Activated T-cell treated with anti-CD3 and anti-CD28 coated beads for 24 hours (primary cell): ENCODE measurements at places on chromosomes 13 and 19.

DNA sequence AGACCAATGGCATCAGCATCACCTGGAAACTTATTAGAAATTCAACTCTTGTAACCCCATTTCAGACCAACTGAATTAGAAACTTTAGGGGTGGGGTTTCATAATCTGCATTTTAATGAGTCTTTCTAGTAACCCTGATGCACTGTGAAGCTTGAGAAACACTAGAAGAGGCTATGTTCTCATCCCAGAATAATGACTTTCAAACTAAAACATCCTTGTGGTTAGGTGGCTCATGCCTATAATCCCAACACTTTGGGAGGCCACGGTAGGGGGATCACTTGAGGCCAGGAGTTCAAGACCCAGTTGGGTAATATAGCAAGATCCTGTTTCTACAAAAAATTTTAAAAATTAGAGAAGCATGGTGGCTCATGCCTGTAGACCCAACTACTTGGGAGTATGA, 402.4 kb downstream of the DLEU7 start:
- DNase-seq: no peak

DNA sequence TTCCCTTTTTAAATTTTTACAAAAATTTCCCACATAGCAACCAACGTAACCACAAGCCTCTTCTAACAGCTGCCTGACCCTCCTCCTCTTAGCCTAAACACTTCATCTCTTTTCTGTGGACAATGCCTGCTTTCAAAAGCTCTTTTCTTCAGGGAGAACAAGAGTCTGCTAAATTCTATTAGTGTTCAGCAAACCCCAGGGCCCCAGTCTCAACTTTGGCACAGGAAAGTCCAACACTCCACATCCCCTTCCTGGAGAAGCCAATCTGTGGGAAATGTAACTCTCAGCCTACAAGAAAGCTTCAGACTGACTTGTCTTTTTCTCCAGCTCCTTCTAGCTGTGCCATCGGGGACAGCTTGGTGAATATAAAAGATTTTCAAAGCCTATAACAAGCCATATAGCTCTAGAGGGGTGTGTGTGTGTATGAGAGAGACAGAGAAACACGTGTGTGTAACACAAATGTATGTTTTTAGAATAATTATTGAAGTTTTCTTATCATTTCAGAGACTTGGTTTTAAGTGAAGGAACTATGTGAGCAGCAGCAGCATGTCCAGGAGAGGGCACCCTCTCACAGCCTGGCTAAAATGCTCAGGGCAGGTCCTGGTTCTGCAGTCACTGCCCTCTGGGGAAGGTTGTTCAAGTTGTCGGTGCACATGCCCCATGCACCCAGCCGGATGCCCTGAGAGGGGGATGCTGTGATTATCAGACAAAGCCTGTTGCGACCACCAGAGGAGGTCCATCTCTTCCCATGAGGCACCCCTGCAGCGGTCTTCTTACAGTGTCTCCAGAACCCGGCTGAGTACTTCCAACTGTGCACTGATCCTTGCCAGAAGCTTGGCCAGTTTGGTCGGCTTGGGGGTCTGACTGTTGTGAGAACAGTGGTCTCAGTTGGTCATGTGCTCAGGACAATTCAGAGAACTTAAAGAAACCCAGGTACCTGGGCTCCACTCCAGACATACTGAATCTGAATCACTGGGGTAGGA, 34.4 kb downstream of the CCDC70 start:
- DNase-seq: peak; percentile 8

- no peak for DNase-seq
Measured at GRCh38 chr13:25886438-25887214, 165.2 kb downstream of the SHISA2 start.

GRCh38 chr13:50670847-50671496, 172.5 kb downstream of the DLEU7 start:
- no peak for DNase-seq

GRCh38 chr13:19861762-19862161, 1.7 kb downstream of the ZMYM5 start:
- DNase-seq: no peak

GRCh38 chr13:70424428-70424827, 316.2 kb upstream of the KLHL1 start:
- no peak for DNase-seq

DNA sequence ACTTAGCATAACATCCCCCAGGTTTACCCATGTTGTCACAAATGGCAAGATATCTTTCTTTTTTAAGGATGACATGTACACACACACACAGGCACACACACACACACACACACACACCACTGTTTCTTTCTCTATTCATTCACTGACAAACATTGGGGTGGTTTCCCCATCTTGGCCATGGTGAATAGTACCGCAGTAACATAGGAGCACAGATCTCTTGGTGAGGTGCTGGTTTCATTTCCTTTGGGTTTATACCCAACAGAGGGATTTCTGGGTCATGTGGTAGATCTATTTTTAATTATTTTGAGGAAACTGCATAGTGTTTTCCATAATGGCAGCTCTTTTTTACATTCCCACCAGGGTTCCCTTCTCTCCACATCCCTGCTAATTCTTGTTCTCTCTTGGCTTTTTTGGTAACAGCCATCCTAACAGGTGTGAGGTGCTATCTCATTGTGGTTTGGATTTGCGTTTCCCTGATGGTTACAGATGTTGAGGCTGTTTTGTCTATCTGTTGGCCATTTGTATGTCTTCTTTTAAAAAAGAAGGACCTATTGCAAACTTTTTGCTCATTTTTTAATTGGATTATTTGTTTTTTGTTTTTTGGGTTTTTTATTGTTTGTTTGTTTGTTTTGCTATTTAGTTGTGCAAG, 251.7 kb upstream of the IRS2 start:
- no peak for DNase-seq

- no peak for DNase-seq
Measured at GRCh38 chr19:13906521-13906904, 512 bp downstream of the CC2D1A start.

DNA sequence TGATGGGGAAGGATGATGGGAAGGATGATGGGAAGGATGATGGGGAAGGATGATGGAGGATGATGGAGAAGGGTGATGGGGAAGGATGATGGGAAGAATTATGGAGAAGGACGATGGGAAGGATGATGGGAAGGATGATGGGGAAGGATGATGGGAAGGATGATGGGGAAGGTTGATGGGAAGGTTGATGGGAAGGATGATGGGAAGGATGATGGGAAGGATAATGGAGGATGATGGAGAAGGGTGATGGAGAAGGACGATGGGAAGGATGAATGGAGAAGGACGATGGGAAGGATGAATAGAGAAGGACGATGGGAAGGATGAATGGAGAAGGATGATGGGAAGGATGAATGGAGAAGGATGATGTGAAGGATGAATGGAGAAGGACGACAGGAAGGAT, 13.5 kb downstream of the C2CD4C start:
- DNase-seq: no peak

DNA sequence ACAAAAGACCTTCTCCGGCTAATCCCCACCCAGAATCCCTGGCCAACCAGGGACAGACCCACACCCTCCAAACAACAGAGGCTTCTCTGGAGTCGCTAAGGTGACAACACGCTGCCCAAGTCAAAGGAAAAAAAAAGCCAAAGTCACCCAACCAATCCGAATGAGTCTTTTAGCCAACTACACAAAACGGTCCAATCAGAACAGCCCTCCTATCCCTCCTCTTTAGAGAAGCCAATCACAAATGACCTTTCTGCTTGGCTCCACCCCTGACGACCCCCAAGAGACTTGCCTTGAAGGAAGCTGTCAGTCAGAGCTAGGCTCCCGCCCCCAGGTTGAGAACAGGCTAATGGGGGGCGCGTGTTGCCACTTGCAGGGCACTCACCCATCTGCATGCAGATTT, 6.6 kb upstream of the FBXW9 start:
- DNase-seq: no peak

DNA sequence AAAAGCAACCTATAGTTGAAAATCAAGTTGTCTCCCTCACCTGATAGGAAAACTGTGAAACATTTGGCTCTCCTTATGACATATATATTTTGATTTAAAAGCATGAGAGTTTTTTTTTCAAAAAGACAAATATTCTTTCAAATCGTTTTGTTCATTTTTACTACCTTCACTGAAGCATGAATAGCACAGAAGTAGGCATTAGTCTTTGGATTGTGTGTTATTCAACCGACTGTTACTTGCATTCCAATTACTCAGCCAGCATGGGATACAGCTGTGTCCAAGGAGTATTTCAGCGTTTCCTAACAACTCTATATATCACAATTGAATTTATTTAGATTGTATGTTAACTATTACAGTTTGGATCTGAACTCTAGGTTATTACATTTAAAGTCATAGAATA, 135.2 kb downstream of the PCDH9 start:
- DNase-seq: no peak

GRCh38 chr19:19580418-19580817, 38.1 kb downstream of the PBX4 start:
- DNase-seq: no peak

GRCh38 chr13:90618133-90618532, 729.4 kb upstream of the MIR17HG start:
- DNase-seq: no peak

GRCh38 chr13:109880371-109881346, 94.3 kb upstream of the IRS2 start:
- no peak for DNase-seq

GRCh38 chr19:35620001-35620400, 7.5 kb downstream of the HAUS5 start:
- DNase-seq: no peak

GRCh38 chr19:6739883-6740588, 556 bp downstream of the TRIP10 start:
- DNase-seq: no peak

DNA sequence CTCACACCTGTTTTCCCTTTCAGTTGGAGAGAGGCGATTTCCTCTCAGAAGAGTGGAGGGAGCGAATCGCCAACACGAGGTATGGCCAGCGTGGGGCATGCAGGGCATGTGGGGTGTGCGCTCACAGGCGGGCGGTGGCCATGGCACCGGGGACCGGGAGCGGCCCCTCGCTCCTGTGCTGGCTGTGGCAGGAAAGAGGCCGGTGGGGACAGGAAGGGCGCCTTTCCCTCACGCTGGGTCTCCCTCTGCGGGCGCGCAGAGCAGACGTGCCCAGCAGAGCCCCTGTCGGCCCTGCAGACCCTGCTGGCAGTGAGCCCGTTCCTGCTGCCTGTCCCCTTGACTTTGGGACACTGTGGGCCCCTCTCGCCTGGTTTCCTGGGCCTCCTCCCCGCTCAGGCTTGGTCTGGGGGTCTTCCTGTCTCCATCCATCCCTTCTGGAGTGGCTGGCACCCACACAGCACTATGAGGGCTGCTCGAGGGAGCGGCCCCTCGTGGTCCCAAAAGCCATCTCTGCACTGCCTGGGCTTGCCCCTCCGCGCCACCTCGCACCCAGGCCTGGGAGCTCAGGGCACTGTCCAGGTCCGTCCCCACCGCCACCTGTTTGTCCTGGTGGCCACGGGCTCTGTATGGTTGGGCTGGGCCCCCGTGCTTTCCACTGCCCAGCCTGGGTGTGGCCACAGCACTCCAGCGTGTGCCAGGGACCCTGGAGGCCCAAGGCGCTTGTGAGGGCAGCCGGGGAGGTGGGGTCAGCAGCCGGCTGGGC, 36.1 kb downstream of the PLEKHJ1 start:
- DNase-seq: no peak

DNA sequence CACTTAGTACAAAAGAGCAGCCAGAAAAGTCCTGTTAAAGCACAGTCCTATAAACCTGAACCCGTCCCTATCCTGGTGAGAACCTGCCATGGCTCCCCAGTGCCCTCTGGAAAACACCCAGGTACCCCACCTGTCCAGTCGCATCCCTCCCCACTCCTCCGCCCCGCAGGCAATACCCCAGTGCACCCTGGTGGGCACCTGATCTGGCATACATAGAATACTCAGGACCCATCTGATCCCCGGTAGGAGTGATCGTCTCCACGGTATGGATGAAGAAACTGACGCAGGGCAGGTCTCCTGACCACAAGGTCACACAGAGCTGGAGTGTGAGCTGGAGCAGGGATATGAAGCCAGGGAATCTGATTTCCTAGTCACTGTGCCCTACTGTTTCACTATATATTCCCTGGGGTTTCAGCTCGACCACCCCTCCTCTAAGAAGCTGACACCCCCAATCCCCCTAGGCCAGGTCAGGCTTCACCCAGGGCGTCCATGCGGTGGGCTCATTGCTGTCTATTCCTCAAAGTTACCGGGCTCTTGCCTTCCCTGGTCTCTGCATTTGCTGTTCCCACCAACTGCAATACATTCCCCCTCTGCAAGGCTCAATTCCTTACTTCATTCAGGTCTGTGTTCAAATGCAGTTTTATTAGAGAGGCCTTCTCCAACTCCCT, 12.6 kb downstream of the FBXO46 start:
- DNase-seq: no peak

DNA sequence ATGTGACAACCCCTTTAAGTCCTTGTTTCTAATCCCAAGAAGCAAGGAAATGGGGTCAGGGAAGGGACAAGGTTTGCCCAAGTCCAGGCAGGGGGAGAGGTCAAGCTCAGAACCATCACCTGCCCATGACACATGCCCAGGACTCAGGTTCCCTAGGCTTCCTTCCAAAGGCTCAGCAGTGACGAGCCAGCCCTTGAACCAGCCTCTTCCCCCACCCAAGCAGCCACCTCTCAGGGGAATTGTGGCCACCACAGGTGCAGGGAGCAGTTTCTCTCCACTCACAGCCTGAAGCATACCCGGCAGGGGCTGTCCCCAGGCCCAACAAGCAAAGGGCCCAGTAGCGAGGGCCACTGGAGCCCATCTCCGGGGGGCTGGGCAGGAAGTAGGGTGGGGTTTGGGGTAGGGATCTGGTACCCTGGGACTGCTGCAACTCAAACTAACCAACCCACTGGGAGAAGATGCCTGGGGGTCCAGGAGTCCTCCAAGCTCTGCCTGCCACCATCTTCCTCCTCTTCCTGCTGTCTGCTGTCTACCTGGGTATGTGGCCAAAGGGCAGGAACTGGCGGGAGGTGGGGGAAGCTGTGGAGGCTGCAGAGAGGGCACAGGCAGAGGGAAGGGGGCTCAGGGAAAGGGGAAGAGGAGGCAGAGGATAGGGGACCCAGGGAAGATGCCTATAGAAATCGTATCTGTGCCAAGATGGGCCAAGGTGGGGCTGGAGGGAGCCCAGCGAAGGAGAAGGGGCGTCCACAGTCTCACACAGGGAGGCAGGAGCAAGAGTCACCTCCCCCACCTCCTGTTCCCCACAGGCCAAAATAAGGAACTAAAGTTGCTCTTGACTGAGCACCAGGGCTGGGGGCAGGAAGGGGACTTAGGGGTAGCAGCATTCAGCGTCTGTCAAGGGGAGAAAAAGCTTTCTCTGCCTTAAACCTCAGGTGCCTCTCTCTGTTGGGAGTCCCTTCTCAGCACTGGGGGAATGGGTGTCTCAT, at the start of gene CD79A:
Gene CD79A, plus strand, starts transcription at position 433 of the 986 bp plus-strand sequence. Its CDS starts 26 bp downstream, at position 459.
- DNase-seq: no peak

GRCh38 chr13:76387566-76387965, 498.6 kb downstream of the KCTD12 start:
- DNase-seq: no peak

- DNase-seq: no peak
Measured at GRCh38 chr13:52975969-52976368, 52.6 kb upstream of the OLFM4 start.

- DNase-seq: no peak
Measured at GRCh38 chr19:12783849-12784393, 7.4 kb upstream of the JUNB start.
